ENCODE measurements at places on chromosomes 12 and 14. TPM values are rescaled to one million over a fixed set of nuclear protein-coding genes. Genes with fewer than 3 reads are reported as not detected.

Gene TAS2R19
- 2.1 TPM for total RNA-seq

Gene PPP1R3E
- total RNA-seq: 22.6 TPM

GRCh38 chr12:38587594-38587993 is 271.0 kb downstream of the ALG10B start:
- DNase-seq: no peak

DNA sequence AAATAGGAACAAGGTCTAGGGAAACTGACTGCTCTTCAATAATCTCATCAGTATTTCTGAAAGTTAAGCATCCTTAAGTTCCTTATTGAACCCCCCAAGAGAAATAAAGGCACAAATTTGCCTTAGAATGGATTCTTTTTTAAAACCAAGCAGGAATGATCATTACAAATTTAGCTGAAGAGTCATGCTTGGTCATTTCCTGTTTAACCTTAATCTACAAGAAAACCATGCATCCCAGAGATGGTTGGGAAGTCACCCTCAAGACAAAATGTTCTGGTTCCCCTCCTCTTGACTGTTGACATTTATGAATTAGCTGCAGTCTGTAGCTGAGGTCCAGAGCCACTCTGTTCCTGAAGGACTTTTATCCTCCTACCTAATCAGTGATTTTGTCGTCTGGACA is 291.8 kb upstream of the G2E3 start:
- no peak for DNase-seq

DNA sequence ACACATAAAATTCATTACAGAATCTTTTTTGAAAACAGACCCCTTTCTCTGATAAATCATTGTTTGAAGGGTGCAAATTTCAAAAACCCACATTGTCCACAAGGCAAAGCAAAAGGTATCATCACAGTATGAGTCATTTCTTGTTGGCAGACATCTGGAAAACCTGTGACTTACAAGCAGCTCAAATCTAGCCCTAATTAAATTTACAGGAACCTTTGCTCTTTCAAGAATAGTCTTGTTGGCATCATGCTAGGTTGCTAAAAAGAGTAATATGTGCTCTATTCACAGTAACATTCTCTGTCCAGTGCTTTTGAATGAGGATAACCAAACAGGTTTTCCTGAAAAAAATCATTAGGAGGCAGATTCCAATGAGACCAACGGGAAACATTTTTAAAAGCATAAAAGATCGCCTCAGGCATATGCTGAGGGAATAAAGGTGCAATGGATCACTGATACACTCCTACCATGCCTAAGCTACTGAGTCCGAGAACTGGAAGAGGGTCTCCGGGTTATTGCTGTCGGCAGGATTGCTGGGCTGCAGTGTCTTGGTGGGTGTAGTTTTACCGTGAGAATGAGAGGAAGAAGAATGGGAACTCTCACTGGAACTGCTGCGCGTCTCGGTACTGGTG is 55.5 kb upstream of the TTC7B start:
- DNase-seq: no peak

Gene FGF23
- not detected for total RNA-seq

DNA sequence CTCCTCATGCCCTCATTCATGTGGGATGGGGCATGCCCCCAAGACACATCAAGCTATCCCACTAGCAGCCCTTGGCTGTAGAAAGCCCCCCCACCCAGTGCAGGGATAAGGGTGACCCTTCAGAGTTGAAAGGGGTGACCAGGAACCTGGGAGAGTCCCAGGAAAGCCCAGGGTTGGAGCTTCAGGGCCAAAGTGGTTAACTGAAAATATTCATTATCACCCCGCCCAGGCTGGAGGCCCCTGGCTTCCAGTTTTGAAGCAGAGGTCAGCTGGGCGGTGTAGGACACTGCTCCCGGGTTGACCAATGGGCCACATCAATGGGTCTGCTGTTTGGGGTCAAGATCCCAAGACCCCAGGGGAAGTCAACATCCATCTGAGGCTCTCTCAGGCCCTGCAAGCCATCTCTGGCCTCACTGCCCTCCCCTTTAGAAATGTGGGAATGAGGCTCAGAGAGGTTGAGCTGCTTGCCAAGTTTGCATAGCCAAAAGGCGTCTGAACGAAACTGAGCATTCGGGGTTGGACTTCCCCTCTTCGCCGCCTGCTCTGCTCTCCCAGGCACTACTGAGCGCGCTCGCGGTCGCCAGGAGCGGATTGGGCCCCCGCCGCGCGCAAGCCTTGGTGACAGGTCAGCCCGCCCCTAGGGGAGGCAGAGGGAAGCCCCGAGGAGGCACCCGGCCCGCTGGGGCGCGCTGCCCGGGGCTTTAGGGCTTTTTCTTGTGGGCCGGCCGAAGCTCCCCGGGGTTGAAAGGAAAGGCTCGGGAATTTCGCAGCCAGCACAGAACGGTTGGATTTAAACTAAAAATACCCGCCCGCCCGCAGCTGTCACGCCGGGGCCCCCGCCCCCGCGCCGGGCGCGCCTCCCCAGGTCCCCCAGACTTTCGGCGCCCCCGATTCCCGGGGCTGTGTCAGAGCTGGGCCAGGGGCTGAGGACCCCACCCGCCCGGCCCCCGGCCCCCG is 576 bp downstream of the SYNE3 start:
- DNase-seq: peak; percentile 86

DNA sequence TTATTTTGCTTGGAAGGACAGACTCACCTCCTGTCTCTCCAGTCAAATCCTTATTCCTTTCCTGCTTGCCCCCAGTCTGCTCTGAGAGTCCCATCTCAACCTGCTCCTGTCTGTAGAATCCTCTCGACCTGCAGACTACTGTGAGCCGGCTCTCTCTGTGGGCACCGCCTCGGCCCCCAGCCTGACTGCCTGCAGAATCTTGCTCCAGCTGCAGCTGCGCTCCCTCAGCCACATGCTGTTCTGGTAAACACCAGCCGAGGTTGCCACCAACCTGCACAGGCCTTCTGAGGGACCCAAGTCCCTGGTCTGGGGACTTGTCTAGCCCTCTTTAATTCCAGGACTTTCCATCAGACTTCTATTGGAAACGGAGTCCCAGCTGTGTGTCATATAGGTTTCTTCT is 44.8 kb upstream of the PRMT8 start:
- DNase-seq: no peak

GRCh38 chr12:106446419-106447092 is 89.0 kb downstream of the POLR3B start:
- DNase-seq: no peak

Gene INSM2
- not detected for total RNA-seq

GRCh38 chr12:121288986-121289385 is 7.5 kb downstream of the CAMKK2 start:
- DNase-seq: no peak

Gene PGF
- total RNA-seq: 0.21 TPM

Gene KRT5
- not detected for total RNA-seq

- no peak for DNase-seq
Measured at GRCh38 chr14:21414137-21414631, 30.4 kb upstream of the SUPT16H start.

Gene TSPAN19
- not detected for total RNA-seq

Gene E2F7
- 23.8 TPM for total RNA-seq

- DNase-seq: no peak
Measured at GRCh38 chr12:124443931-124444712, 123.3 kb downstream of the NCOR2 start.

DNA sequence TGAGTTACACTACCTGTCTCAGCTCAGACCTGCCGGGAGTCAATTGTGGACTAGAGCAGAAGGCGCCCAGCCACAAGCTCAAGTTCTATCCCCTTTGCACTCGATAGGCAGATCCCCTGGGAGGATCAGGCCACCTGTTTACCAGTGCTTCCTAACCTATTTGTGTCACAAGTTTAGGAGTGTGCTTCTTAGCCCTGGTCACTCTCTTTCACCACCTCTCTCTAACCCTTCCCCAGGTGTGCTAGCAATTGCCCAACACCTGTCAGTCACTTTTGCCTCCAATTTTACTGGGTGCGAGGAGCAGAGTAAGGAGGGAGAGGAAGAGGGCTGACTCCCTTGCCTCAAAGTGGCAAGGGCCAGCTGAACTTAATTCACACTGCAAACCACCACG is 745 bp upstream of the NAA30 start:
- DNase-seq: no peak

DNA sequence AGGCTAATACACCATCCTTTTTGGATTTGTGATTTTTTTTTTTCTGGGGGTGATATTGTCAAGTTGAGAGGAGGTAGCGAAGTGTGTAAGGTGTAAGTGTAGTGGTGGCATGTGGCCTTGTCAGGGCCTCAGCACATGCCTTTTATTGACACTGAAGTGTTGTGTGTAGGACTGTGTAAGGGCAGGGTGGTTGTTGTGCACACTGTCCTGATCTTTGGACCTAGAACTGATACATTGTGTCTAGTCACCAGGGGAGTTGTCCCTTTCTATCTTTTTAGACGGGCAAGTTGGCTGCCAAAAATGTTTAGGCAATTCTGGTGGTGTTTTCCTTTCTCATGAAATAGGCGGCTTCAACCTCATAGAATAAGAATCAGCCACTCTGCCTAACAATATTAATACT is 244.0 kb downstream of the NRXN3 start:
- no peak for DNase-seq

- DNase-seq: peak; percentile 91
Measured at GRCh38 chr12:4273652-4274395, at the start of gene CCND2. Gene CCND2, plus strand, starts transcription at chr12:4273762. Its CDS starts 279 bp downstream, at chr12:4274041.

DNA sequence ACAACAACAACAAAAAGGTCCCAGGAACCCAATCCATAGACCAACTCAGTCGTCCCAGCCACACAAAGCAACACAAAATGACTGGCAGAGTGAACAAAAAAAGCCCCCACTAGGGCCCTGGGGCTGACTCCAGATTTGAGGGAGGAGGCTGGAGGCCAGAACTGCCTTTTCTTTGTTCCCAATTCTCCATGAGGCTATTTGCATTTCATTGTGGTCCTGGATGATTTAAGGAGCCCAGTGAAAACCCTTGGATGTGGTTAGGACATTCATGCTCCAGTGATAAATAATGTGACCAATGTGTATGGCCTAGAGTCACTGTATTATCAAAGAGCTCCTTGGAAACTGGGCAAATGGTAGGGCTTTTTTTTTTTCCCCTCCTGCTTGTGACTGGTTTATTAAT is 192.9 kb downstream of the NUAK1 start:
- DNase-seq: no peak

- DNase-seq: peak; percentile 54
Measured at GRCh38 chr12:131092901-131093603, 139.3 kb downstream of the ADGRD1 start.

DNA sequence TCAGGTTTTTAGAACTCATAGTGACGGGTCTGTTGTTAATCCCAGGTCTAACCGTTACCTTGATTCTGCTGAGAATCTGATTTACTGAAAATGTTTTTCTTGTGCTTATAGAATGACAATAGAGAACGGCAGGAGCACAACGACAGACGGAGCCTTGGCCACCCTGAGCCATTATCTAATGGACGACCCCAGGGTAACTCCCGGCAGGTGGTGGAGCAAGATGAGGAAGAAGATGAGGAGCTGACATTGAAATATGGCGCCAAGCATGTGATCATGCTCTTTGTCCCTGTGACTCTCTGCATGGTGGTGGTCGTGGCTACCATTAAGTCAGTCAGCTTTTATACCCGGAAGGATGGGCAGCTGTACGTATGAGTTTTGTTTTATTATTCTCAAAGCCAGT is 34.4 kb downstream of the PSEN1 start:
- no peak for DNase-seq

- no peak for DNase-seq
Measured at GRCh38 chr12:71731439-71732356, 23.0 kb upstream of the RAB21 start.

GRCh38 chr12:53928054-53928835 is 10.4 kb upstream of the HOXC13 start:
- no peak for DNase-seq

DNA sequence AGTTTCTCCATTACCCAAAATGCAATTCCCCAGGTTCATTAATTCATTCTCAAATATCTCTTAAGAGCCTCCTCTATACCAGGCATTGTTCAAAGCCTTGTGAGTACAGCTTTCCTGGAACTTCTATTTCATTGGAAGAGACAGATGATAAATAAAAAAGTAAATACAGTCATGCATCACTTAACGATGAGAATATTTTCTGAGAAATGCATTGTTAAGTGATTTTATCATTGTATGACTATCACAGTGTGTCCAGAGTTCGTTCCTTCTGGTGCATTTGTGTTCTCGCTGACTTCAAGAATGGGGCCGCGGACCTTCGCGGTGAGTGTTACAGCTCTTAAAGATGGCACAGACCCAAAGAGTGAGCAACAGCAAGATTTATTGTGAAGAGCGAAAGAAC is 66.0 kb downstream of the ANO4 start:
- no peak for DNase-seq

GRCh38 chr12:4052691-4053090 is 179.5 kb upstream of the PARP11 start:
- no peak for DNase-seq

Gene FOXG1
- total RNA-seq: not detected

Gene SOX5
- not detected for total RNA-seq

GRCh38 chr14:90487462-90487861 is 90.6 kb downstream of the CALM1 start:
- no peak for DNase-seq

DNA sequence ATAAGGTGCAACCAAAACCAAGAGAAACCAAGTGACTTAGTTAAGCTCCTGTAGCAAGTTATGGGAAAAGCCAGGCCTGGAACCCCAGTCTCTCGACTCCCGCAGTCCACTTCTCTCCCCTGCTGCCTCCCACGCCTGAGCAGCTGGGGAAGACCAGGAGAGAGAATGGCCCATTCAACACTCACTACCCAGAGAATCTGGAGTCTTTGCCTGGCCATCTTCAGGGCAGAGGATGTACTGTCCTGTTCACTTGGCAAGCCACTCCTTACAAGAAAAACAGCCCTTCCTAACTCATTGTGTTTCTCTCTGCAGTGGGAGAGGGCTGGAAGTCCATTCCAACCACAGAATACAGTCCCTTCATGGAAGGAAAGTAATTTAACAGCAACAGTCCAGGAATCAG is 1.8 kb downstream of the PITPNM2 start:
- no peak for DNase-seq

- no peak for DNase-seq
Measured at GRCh38 chr14:88798156-88798555, 5.4 kb upstream of the EML5 start.

- no peak for DNase-seq
Measured at GRCh38 chr12:48340943-48341342, 9.8 kb downstream of the ZNF641 start.

GRCh38 chr12:32917094-32917611 is 20.6 kb upstream of the PKP2 start:
- DNase-seq: no peak

Measured in activated CD8-positive, alpha-beta T cell treated with anti-CD3 and anti-CD28 coated beads, Interleukin-2, amount 10 ng/mL, durations not matched to agents 7 days and 5 days (primary cell).